Left lung (tissue), 14 donors: ENCODE measurements at places on chromosomes 3 and 15. TPM values are rescaled to one million over a fixed set of nuclear protein-coding genes. Genes with fewer than 3 reads are reported as not detected.

Gene EPHB1
- total RNA-seq: 1.1 TPM

Gene ADPRH
- total RNA-seq: 18.7 TPM

Gene ZNF774
- 3.6 TPM for total RNA-seq

Gene HTR3E
- not detected for total RNA-seq

Gene REC114
- total RNA-seq: not detected

Gene GPR171
- 0.96 TPM for total RNA-seq

Gene PP2D1
- not detected for total RNA-seq

Gene FOXL2
- total RNA-seq: not detected

Gene BOC
- 19.6 TPM for total RNA-seq

Gene CAMKV
- not detected for total RNA-seq

Gene ERC2
- 3.3 TPM for total RNA-seq

Gene FSIP1
- 0.81 TPM for total RNA-seq

Gene TM4SF18
- total RNA-seq: 8.5 TPM

Gene GRAMD1C
- total RNA-seq: 4.5 TPM

Gene TRIM42
- total RNA-seq: not detected

Gene PLXND1
- total RNA-seq: 259 TPM
